CD4-positive, alpha-beta T cell (primary cell): ENCODE measurements at places on chromosomes 7 and 10.

- DNase-seq, result no peak
Observed at GRCh38 chr10:92244796-92245195, 46.1 kb downstream of the CPEB3 start.

GRCh38 chr10:43318456-43318855 lies 51.6 kb upstream of the RASGEF1A start:
- DNase-seq, result no peak

- no peak for DNase-seq
Observed at GRCh38 chr10:24982319-24983112, 30.1 kb upstream of the PRTFDC1 start.

DNA sequence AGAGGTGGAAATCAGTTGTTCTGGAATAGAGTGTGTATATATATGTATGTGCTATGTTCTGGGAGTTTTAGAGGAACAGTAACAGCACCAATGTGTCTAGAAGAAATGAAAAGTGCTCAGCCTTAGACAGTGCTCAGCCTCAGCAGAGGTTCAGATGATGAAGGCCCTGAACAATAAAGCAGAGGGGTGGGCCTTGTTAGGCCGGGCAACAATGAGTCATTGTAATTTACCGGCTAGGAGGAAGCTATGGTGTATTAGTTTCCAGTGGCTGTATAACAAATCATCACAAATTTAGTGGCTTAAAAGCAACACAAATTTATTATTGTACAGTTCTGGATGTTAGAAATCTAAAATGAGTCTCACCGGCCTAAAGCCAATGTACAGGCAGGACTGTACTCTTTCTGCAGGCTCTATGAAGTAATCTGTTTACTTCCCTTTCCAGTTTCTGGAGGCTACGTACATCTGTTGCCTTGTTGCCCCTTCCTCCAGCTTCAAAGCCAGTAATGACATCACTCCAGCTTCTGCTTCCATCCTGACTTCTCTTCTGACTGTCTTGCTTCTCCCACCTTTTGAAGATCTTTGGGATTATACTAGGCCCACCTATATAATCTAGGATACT lies 84.6 kb downstream of the CH25H start:
- DNase-seq, result no peak

DNA sequence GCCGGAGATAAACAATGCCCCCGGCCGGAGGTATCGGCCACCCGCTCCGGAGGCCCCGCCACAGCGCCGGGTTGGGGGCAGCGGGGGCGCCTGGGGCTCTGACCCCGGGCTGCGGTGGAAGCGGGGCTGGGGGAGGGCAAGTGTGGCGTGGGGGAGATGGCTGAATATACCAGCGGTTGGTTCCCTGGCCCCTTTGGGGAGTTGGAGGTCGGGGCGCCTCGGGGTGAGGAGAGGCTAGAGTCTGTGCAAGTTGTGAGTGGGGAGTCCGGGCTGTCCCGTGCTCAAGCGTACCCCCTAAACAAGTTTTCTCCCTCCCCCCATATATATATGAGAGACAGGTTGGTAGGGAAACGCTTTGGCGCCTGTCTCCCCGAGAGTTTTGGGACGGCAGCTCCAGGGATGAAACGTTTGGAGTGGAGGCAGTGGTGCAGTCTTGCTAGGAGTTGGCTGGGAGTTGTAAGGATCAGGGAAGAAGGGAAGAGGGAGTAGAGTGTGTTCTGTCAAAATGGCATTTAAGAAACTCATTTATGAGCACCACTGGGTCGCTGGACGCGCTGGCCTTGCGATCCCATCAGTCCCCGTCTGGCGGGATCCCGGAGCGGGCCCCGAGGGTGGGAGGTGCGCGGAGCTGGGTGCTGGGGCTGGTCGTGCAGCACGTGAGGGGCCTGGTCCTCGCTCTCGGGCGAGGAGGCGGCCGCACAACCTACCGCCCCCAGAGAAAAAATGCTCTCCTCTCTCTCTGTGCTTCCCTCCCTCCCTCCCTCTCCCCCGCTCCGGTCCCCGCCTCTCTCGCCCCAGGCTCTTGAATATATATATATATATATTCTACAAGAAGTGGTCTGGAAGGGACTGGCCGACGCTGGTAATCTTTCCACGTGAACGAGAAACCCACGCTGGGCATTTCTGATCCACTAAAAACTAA lies 1.1 kb downstream of the TET1 start:
- DNase-seq, result no peak
